Activated B cell treated with CpG ODN at 0.5 μM for 24 hours (primary cell): ENCODE measurements at places on chromosomes 12 and 14. TPM values are rescaled to one million over a fixed set of nuclear protein-coding genes. Genes with fewer than 3 reads are reported as not detected.

GRCh38 chr14:95475540-95476240 lies 40.8 kb downstream of the SYNE3 start:
- DNase-seq, result no peak

DNA sequence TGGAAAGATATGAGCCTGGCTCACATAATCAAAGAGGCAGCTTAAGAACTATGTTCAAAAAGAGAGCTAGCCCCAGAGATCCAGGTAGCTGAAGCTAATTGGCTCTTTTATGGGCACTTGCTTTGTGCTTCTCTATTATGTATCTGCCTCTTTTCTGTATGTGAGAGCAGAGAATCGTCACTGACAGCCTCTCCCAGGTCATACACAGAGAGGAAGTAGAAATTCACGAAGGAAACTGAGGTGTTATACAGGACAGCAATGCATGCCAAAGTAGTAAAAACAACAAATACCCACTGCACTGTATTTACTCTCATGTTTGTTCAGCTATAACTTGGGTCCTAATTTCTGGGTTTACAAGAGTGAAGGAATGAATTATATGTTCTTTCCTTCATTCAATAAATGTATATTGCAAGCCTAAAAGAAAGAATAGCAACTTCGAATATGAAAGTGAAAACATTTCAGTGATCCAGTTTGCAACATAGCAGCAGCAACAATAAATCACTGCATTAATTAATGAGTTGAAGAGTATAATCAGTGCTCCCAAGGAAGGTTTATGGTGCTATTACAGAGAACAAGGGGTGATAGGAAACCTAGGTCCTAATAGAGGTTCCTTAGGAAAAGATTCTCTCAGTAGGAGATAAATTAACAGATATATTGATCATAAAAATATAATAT lies 47.1 kb upstream of the ATXN7L3B start:
- DNase-seq, result no peak

DNA sequence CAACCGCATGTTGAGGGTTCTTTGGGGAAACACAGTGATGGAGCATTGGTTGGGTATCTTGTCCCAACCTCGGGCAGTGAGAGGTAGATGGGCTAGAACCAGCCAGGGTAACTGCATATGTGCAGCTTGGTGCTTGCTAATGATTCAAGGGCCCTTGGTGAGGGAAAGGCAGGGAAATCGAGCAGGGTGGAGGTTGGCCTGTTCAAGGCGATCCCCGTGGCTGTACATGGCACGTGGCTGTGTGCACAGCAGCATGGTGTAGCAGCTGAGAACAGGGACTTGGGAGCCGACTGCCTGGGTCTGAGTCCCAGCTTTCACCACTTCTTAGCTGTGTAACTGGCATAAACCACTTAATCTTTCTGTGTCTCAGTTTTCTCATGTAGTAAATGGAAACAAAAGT lies 45.5 kb upstream of the OAS1 start:
- no peak for DNase-seq

AICDA gene
- 3.6 and 7.7 TPM in 2 replicates for total RNA-seq

GRCh38 chr14:94681300-94682060 lies 69.3 kb downstream of the SERPINA3 start:
- DNase-seq, result no peak

DNA sequence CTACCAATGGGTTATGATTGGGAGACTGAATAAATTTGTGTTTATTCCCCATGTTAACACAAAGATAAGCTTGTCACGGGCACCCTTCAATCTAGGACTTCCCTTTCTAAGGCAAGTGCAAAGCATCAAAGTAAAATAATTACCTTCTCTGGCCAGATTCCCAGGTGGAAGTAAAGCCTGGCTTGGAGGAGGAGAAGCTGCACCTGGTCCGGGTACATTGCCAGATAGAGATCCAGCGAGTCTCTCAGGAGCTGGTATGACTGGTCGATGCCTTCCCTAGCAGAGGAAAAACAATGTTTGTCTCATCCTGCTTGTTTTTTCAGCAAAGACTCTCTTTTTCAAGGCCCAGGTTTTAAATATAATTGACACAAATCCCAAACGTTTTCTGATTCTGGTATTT lies 24.9 kb downstream of the FBXO21 start:
- no peak for DNase-seq

GRCh38 chr14:24195186-24196070 lies at the start of gene TM9SF1:
Gene TM9SF1, minus strand, starts transcription at chr14:24195441. Its CDS starts 422 bp downstream, at chr14:24195019.
- peak; percentile 91 for DNase-seq

DNA sequence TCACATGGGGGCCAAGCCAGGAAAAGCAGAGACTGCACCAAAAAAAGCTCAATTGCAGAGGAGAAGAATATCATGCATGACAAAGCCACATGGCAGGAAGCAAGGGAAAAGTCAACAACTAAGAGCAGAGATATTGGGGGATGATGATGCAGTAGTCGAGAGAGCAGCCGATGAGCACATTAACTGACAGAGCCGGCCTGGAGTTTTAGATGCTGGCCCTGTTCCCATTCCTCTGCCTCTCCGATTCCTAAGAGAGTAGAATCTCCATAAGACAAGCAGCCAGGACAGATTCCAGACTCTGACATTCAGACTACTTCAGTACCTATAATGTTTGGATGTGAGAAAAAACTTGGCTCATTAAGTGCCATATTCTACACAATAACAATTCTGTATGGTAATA lies 155.9 kb downstream of the KCNH5 start:
- DNase-seq, result no peak
